ENCODE measurements at places on chromosomes 2 and 18. TPM values are rescaled to one million over a fixed set of nuclear protein-coding genes. Genes with fewer than 3 reads are reported as not detected.

The CAVIN2 gene
- 16.4 TPM for total RNA-seq

The RTP5 gene
- 0.24 TPM for total RNA-seq

GRCh38 chr2:86769838-86770237 lies 20.9 kb downstream of the CD8A start:
- no peak for DNase-seq

- DNase-seq: no peak
Observed at GRCh38 chr2:226865710-226866109, 29.9 kb downstream of the RHBDD1 start.

DNA sequence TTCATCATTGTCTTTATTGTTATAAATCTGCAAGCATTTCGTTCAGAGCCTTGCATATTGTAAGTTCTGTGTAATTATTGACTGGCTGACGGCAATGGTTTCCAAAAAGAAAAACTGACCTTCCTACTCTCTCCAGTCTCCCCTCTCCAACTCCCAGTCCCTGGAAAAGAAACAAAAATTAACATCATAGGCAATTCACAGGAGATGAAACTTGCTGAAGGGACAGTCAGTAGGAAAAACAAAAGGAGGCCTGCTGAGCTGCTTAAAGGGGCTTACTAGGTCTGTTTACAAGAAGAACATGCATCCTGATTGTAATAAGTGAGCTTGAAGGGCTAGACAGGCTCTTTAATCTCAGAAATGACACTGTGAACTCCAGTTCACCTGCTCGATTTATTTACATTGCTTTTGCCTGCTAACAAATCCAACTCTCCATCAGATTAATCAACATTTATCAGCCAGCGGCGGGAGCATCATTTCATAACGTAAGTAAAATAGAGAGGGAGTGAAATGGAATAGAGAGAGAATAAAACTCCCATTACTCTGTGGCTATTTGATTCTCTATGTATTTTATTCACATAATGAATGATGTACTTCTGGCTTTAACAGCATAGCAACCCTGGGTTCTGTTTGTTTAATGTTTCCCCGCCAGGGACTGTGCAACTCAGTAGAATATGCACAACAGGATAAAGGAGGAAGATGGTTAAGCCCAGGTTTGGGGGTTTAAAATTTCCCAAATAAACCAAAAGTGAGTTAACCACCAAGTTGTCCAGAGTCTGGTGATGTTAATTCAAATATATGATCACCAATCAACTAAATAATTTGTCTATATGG lies 256.7 kb upstream of the SETBP1 start:
- no peak for DNase-seq

Data from umbilical cord (tissue), 2 donors.